ENCODE measurements at places on chromosomes 7 and 10.
A peak's percentile ranks its signal among the peaks of the same experiment; 100 is the strongest.

DNA sequence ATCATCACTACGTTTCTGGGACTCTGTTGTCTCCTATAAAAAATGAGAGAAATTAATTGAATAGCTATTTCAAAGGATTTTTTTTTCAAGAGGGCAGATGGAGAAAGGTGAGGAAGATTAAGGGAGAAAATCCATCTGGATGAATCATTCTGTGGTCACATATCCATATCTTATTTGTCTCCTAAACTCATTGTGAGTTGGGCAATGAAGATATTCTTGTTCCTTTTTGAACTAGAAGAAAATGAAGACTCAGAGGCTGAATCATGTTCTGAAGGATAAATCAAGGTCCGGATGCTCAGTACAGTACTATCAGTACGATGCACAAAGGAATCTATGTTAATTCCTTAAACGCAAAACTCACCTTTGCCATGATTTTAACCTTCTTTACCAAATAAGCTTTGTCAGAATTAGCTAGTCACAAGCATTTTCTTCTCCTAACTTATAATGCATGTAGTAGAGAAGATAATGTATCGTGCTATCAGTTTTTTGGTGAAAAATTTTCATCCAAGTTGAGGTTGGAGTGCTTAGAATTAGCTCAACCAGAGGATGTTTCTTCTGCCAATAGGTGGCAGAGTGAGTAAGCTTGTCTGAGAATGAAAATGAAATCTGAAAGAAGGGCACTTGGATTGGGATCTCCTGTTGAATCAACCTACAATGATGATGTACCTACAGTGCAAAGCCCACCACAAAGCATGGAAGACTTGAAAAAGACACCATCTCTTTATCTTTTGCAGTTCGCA lies 446.9 kb downstream of the KIF20B start:
- DNase-seq, result no peak

DNA sequence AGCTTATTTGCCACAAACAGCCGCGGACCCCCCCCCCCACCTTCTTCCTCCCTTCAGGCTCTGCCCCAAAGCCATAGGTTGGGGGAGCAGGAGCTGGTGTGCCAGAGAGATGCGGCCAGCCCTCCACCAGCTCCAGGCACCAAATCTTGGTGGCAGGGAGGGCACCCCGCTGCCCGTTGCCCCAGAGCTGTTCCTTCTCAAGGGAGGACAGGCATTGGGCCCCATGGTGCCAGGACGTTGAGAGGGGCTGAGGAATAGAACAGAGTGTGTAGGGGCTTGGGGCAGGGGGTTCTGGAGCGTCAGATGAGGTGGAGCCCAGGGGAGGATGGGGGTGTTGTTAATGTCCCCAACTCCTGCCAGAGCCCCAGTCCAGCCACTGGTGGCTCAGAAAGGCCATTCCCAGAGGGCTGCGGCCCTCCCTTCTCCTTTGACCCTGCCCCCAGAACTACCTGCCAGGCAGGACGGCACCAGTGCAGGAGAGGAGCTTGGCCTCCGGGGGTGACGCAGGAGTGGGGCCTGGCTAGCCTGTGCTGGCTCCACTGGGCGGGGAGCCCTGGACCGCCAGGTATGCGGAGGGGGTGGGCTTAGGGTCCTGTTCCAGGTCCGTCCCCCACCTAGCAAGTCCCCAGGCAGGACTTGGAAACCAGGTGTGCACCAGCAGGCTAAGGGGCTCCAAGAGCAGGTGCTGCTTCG lies 10.0 kb upstream of the SEC24C start:
- no peak for DNase-seq

DNA sequence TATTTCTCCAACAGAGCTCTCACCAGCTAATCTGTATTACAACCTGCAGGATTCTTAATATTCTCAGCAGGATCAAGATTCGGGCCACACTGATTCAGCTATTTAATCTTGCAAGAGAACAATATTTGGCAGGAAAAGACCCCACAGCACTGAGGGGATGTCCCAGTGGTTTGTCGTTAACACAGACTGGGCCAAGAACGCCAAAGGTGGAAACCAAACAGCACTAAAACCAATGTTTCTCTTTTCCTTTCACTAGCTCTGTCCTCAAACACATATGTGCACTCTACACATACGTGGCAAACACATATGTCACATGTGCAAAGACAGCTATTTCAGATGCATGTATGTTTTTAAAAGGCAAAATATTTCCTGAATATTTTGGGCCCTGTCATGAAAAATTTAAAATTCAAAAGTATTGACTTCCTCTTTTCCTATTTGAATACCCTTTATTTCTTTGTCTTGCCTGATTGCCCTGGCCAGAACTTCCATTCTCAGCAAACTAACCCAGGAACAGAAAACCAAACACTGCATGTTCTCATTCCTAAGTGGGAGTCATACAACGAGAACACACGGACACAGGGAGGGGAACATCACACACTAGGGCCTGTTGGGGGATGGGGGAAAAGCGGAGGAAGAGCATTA lies 51.7 kb upstream of the NEBL start:
- DNase-seq, result no peak

GRCh38 chr10:57142925-57143576 lies 782.0 kb upstream of the ZWINT start:
- no peak for DNase-seq

DNA sequence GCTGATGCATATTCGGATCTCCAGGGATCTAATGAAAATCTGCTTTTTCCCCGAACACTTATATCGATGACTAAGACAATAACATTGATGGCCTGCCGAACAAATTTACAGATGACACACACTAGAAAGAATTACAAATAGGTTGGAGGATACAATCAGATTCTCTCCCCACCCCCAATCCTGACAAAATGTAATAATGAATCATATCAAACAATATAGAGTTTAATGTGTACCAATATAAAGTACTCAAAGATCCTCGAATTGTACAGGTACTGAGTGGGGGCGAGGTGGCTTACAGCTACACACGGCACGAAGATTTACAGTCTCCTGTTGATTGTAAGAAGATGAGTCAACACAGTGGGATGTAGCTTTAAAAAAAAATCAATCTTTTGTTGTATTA lies 182.7 kb upstream of the MKLN1 start:
- no peak for DNase-seq

DNA sequence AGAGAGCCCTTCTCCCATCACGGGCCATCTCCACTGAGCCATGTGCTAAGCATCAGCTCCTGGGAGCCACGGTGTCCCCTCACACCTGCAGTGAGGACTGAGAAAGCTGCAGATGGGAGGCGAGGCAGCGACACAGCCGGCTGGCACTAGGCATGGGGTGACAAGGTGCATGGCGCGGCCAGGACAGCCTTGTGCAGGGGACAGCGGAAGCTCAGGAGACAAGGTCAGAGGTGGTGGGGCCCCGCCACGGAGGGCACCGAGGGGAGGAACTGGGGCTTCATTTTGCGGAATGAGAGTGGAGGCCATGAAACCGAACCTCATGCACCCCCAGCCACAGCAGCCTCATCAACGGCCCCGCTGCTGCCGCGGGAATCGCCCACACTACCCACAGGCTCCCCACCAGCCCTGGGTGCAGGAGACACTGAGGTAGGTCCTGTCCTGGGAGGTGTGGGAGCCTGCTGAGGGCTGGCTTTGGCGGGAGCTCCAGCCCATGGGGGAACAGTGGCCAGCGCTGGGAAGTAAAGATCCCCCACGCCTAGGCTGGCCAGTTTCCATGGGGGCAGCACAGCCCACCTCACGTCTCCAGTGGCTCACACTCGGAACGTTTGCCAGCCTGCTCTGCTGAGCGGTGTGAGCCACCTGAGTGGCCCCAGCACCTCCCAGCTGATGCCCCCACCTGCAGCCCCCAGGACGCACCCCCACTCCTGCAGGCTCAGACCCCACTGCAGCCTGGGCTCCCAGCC lies 71.2 kb upstream of the INSIG1 start:
- no peak for DNase-seq

DNA sequence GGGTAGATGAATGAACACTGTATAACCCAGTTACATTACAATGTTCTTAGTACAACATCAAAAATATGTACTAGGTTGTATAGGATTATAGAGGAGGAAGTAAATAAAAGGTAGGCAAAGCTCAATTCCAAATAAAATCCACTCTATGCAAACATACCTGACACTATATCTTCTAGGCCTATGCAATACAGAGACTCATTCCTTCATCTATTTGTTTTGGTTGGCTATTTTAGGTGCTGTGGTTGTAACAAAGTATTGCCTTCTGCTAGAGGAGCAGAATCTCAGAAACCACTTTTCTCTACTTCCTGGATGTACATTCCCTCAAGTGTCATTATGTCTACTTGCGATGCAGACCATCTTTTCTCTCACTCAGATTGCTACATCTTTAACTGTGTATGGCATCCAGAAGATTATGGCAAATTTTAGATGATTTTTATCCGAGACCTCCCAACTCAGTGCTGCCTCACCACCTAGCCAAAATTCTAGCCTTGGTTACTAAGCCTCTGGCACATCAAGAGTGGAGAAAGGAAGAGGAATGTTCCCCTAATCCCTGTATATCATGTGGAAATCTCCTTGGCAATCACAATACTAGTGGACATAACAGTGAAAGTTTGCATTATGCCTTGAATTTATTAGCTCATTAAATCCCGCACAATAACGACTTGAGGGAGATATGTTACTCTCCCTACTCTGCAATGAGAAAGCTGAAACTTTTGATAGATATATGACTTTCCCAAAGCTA lies 5.5 kb upstream of the TFPI2 start:
- DNase-seq, result no peak

DNA sequence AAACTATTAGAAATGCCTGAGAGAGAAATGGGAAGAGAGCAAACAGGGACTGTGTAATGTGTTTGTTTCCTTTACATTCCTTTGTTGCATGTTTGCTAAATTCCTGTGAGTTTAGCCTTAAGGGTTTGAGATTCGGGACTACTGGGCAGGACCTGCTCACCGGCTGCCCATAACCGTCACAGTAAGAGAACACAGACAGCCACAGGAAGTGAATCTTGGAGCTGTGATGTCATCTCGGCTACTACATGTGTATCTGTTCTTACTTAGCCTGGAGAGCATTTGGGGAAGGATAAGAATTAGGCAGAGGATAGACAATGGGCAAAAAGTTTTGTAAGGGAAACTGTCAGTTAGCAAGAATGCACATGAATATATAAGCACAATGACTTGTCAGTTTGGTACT lies 485.1 kb upstream of the KLF6 start:
- DNase-seq, result peak; percentile 65

DNA sequence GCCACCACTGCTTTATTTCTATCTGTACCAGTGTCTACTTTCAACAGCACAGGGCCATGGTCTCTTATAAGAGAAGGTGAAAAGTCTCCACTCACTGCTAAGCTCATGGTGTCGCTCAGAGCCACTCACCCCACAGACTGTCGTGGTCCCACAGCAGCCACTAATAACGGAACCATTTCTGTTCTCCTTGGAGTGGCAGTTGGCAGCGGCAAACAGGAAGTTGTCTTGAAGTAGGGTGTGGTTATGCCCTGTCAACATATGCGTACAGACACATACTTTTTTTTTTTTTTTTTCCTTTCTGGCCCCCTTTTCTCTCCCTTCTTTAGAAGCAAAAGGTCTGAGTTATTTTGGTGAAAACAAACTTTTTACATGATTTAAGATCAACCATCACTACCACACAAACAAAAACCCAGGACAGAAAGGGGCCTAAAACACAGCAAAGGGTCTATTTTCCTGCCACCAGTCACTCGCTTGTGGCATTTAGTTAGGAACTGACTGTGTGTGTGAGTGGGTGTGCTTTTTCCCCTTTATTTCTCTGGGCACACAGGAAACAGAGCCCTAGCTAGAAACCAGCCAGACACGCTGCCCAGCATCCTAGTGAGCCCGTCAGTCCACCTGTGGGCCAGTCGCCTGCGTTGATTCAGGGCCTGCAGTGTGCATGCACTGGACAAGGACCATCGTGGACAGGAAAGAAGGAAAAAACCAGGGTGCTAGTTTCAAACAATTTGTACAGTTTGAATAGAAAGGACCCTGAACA lies 96.7 kb upstream of the EFCAB10 start:
- DNase-seq, result no peak

- DNase-seq, result no peak
Measured at GRCh38 chr10:50991456-50992355, 82.6 kb upstream of the PRKG1 start.

- DNase-seq, result no peak
Measured at GRCh38 chr7:44230286-44230685, 29.5 kb downstream of the YKT6 start.

GRCh38 chr7:157432957-157433576 lies 96.3 kb downstream of the DNAJB6 start:
- no peak for DNase-seq

- DNase-seq, result no peak
Measured at GRCh38 chr10:62268399-62269114, at the start of gene RTKN2. Gene RTKN2, minus strand, starts transcription at chr10:62268844. Its CDS starts 234 bp downstream, at chr10:62268610.

GRCh38 chr10:88848499-88848898 lies 3.1 kb downstream of the ANKRD22 start:
- DNase-seq, result peak; percentile 55
